ENCODE measurements at places on chromosomes 11 and 22.

GRCh38 chr11:79541466-79541865, 100.6 kb upstream of the TENM4 start:
- no peak for DNase-seq

DNA sequence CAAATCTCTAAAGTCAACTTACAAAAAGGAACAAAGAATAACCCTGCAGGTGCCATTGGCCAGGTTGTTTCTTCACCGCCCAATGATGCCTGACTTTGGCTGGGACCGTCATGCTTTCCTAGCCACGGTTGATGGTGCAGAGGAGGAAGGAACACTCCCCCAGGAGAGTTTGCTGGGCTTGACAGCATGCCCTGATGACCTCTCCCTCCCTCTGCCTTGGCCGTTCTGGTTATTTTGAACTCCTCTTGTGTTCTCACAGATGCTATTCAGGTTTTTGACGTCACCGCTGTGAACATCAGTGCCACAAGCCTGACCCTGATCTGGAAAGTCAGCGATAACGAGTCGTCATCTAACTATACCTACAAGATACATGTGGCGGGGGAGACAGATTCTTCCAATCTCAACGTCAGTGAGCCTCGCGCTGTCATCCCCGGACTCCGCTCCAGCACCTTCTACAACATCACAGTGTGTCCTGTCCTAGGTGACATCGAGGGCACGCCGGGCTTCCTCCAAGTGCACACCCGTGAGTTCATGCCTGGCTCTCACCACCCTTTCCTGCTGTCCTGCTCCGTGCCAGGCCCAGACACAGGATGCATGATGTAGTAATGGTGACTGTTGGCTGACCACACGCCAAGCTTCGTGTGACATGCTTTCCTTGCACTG, 89.0 kb upstream of the OR4B1 start:
- no peak for DNase-seq

GRCh38 chr22:26617271-26618199, at the start of gene CRYBB1:
Gene CRYBB1 (minus strand): TSS chr22:26618027. CDS start chr22:26616319, 1,708 bp downstream.
- DNase-seq: no peak

DNA sequence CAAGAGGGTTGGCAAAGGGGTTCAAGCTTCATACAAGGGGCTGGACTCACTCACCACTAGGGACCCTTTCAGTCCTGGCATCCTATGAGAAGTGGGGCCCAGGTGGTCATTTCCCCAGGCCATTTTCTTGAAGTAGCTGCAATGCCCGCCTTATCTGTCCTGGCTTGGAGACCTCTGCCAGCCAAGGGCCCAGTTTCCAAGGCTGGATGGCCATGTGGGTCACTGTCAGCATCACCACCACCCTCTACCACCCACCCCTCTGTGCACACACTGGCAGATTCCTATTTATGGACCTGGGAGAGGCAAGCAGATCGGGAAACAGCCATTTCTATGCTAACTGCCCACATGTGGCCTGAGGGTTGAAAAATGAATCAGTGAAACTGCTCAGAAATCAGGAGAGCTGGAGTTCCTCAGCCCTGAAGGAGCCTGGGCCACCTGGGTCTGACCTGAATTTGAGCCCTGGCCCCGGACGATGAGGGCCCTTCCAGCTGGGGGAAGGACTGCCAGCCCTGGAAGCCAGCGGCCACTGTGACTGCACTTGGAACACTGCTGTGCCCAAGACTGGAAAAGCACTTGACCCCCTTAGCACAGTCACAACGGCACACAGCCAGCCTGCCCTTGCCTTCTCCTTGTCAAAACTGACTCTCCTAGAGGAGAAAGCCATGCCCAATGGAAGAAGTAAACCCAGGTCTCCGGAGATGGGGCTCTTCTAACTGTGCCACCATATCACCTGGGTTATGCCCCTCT, 442.2 kb downstream of the BUD13 start:
- DNase-seq: peak; percentile 6

GRCh38 chr11:124085583-124085982, 29.7 kb upstream of the VWA5A start:
- no peak for DNase-seq

DNA sequence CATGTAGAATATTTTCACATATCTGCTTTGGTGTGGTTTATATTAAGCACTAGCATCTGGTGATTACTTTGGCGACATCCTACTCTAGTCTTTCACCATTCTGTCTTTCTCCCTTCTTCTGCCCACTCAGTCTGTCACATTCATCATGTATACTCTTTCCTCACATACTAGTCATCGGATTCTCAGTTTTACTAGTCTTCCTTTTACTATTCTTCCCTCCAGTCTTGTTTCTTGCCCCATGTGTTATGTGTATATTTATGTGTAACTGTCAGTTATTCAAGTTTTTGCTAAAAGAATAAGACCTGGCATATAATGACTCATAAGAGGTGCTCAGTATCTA, 4.6 kb upstream of the DIXDC1 start:
- DNase-seq: no peak

DNA sequence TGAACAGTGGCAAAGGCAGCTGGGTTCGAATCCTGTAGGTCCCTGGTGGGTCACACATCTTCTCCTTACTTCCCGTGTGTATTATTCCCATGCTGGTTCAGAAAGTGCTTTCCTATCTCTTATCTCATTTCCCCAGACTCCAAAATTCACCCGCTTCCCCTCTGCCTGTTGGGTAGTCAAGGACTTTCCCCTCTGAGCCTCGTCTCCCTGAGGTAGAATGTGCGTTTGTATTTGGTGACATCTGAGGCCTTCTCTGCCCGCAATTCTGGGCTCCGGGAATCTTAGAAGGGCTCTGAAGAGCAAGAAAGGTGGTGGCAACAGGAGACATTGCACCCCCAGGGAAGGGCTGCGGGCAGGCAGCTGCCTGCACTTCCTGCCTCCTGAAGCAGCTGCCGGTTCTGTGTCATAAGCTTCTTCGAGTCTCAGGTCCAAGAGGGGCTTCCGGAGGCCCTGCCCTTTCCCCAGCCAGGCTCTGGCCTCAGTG, 5.9 kb downstream of the LRRC32 start:
- DNase-seq: no peak

GRCh38 chr22:48825802-48826520, 1001.7 kb downstream of the BRD1 start:
- DNase-seq: no peak

DNA sequence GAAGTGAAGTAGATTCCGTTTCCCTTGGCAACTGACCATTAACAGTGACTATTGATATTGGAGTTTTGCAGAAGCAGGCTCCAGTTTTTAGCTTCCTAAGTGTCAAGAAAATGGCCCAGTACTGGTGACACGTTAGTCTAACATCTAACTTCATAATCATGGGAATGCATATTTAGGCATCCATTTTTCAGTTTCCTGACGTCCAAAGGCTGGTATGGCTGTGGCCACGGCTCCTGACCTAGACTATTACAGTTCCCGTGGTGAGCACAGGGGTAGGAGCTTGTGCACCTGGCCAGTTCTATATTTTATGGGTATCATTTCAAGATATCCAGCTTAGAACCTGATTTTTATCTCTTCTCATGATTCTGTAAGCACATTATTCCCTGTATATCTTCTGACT, 323.8 kb downstream of the GUCY1A2 start:
- no peak for DNase-seq

DNA sequence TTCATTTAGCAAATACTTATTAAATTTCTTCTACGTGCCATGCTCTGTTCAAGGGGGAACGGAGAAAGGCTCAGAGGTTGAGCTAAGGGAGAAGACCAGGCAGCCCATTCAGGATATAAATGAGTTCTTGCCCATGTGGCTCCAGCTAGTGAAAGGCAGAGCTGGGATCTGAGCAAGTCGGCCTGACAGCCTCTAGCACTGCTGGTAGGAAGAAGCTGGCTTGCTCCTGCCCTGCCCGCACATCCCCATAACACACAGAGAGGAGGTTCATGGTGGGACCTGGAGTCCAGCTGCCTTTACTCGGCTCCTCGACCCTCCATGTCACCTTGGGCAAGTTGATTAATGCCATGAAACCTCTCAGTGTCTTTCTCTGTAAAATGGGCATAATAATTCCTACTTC, 2.0 kb downstream of the SLC15A3 start:
- no peak for DNase-seq

DNA sequence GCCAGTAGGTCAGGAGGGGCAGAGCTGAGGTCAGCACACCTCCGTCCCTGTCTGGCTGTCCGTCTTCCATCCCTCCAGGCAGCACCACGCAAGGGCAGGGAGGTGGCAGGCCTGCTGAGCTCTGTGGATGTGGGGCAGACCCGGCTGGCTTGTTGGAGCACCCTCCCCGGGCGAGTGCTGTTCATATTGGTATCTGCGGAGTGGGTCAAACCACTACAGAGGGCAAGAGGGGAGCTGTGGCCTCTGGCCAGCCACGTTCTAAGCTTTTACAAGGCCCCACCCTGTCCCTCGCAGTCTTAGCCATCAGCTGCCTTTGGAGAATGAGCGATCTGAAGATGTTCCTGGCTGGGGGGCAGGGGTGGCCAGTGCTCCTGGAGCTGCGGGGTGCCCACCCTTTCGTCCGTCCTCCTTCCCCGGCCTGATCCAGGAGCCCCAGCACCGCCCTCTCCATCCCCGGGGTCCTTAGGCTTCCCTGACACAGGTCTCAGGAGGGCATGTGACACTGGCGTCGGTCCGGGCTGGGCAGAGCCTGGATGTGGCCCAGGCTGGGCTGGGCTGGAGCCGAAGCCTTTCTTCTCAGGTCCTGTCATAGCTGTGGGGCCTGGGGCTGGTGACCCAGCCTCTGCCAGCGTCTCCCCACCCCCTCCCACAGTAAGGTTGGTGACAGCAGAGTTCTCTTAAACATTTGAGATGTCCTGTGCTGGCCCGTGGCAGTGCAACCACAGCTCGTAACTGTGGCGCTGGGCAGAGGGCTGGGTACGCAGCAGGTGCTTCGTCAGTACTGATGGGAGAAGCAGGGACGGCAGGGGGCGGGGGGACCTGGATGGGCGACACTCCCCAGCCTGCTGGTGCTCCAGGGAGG, 31.7 kb upstream of the GRAMD4 start:
- DNase-seq: no peak

DNA sequence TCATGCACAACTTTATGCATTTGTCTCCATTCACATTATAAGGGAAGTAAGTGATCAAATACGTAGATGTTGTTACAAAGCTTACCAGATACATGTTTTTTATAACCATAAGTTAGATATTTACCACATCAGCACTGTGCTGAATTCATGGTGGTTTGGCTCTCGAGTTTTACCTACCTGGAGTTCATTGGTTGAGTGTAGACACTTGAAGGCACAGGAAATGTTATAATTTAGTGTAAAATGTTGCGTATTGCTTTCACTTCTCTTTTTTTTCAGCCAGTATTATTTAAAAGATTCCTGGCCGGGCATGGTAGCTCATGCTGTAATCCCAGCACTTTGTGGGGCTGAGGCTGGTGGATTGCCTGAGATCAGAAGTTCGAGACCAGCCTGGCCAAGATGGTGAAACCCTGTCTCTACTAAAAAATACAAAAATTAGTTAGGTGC, 53.1 kb upstream of the GRK2 start:
- DNase-seq: no peak

DNA sequence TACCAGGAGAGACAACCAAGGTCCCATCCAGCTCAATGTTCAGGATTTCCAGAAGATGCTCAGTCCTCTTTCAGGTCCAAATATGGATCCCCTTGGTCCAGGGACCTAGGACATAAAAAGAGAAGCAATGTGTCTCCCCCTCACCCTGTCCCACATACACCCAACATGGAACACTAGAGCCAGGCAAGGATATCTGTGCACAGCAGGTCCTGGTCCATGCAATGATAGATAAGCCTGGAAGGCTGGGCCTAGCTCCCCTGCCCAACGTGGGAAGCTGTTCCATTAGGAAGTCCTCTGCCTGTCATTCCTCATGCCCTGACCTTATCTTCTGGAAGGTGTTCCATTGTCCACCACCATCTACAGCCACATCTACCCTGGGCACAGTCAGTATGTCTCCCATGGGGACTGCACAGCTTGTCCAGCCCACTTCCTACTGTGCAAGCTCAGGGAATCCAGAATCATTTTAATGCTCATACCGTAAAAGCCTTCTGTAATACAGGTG, 1434.8 kb downstream of the TBC1D22A start:
- DNase-seq: no peak

DNA sequence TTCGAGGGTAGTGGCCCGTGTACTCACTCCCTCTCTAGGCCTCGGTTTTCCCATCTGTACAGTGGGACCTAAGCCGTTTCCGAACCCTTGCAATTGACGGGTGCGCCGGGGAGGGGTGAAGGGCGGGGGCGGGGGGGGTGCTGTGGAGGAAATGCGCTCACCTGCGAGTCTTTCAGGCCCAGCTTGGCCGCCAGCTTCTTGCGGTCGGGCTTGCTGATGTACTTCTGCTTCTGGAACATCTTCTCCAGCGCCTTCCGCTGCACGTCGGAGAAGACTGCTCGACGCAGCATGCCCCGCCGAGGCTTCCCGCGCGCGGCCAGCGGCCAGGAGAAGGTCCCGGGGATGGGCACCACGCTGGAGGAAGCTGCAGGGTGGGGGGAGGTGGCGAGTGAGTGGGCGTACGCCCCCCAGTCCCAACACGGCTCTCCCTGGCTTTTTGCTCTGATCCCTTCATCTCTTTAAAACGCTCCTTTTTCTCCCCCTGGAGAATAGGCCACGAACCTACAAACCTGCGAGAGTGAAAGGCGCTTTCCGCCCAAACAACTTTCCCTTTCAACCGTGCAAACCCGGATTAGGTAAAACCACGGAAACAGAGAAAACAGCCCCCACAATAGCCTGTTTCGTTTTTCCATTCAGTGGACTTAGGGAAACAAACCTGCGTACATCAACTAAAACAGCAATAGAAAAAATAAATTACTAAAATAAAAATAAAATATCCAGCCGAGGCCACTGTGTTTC, 3.2 kb downstream of the DBX1 start:
- DNase-seq: no peak

GRCh38 chr11:94401773-94402265, 600 bp upstream of the GPR83 start:
- no peak for DNase-seq

DNA sequence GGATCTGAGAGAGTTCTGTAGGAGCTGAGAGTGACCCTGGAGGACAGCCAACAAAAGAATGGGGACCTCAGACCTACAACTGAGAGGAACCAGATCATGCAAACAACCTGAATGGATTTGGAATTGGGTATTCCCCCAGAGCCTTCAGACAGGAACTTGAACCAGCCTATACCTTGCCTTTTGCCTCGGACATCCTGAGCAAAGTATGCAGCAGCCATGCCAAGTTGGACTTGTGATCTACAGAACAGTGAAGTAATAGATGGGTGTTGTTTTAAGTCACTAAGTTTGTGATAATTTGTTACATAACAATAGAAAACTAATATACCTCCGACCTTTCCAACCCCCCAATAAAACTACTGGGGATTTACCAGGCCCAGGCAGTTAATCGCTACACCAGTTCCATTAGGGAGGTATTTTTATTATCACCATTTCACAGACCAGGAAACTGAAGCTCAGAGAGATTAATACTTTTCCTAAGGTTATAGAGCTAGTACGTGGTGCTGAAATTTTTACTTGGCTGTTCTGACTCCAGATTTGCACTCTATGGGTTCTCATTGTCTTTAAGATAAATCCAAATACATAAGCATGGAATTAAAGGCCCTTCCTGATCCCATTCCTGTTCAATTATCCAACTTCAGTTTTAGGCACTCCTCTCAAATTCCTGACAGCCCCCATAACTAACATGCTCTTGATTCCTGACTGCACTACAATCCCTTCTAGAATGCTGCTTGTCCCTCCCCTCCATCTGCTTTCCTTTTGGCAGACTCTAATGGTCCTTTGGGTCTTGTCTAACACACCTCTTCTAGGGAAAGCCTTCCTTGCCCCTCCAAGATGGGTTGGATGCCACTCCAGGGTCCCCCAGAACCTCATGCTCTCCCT, 1.7 kb upstream of the RASSF10 start:
- no peak for DNase-seq

- no peak for DNase-seq
These were observed 61.8 kb upstream of the MTNR1B start for GRCh38 chr11:92907671-92908070.

Measured in hypothalamus (tissue), 51 donors.